ENCODE measurements at places on chromosomes 3 and 15.

DNA sequence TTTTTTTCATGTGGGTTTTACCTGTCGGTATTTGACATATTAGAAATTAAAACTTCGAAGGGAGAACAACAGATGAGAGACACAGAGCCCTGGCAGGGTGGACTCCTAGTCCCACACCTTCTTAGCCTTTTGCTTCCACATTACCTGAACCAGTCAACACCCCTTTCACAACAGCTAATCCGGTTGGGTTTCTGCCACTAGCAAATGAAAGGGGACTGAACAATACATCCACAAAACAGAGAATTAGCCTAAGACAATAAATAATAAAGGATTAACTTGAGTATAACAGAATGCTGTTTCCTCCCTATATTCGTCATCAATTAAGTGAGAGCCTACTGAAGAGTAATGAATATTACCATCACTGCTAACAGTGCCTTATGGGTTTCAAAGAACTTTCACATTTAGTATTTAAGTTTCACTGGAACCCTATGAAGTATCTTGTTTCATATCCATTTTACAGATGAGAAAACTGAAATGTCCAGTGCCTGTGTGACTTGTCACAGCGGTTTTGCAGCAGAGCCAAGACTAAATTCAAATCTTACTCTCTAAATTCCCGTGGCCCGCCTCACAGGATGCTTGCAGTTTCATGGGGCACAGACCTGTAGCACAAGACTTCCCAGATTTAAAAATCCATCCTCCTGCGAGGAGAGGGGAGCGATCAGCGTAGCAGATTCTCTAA, 1.0 kb upstream of the RAB8B start:
- no peak for DNase-seq

- no peak for DNase-seq
These were observed 19.6 kb upstream of the FBXO22 start for GRCh38 chr15:75884041-75884440.

GRCh38 chr3:22960105-22960984, 242.8 kb upstream of the UBE2E2 start:
- DNase-seq, result no peak

DNA sequence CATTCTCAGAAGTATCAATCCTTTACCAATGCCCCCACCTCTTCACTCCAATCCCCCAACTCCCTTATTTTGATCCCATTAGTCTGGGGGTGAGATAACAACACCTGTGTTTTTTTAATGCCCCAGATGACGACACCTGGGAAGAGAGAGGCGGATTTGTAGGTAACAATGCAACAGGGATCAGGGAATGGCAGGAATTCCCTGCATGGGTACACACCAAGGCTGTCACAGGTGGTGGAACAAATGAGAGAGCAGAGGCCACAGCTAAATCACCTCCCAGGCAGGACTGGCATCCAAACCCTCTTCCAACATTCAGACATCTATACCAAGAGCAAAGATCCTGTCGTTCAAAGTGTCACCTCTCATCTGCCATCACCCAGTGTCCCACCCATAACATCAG, 319.2 kb upstream of the TRIM42 start:
- DNase-seq, result no peak

GRCh38 chr3:127750226-127751031, 71.9 kb downstream of the MGLL start:
- DNase-seq, result no peak

- no peak for DNase-seq
These were observed 524.3 kb downstream of the GBE1 start for GRCh38 chr3:81237181-81237580.

Data from spleen (tissue), 13 donors.